ENCODE measurements at places on chromosomes 3 and 15.

DNA sequence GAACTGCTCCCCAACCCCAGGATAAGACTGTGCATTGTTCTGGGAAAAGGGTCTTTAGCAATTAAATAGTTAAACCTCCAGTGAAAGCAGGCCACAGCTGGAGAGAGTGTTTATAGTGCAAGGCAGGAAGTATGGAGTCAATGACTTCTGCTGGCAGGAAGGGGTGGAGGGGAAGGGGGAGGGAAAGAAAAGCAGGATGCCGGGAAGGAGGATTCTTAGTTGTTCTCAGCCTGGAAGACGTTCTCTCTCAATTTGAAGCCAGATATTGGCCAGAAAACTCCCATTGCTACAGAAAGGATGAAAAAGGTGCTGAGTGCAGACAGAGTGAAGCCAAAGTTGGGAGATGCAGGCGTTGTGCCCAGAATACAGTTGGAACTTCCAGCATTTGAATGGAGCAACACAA is 35.7 kb upstream of the ACTL6A start:
- no peak for DNase-seq

DNA sequence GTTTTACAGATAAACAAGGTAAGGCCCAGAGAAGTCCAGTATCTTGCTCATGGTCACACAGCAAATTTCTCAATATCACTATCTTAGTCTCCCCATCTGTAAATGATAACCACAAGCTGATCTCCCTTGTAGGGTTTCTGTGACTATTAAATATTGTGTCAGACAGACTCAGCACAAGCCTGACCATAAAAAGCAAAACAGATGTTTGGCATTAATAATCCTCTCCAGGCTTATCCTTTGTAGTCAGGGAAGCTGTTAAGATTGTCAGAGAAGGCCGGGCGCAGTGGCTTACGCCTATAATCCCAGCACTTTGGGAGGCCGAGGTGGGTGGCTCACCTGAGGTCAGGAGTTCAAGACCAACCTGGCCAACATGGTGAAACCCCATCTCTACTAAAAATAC is 173.2 kb upstream of the PRICKLE2 start:
- DNase-seq = no peak

DNA sequence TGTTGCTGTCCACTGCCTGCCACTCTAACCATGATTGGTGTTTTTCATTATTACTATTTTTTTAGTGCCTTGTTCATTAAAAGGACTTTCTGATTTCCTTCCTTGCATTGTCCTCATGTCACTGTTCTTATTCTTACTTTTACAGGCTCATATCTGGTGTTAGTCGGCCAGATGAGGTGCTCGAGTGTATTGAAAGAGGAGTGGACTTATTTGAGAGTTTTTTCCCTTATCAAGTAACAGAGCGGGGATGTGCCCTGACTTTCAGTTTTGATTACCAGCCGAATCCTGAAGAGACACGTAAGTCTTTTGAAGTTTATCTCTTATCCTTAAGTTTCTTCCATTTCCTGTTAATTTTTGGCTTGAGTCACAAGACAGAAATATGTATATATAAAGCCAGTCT is 23.2 kb downstream of the QTRT2 start:
- DNase-seq = no peak

- no peak for DNase-seq
Measured at GRCh38 chr3:168248383-168249204, 152.9 kb upstream of the GOLIM4 start.

DNA sequence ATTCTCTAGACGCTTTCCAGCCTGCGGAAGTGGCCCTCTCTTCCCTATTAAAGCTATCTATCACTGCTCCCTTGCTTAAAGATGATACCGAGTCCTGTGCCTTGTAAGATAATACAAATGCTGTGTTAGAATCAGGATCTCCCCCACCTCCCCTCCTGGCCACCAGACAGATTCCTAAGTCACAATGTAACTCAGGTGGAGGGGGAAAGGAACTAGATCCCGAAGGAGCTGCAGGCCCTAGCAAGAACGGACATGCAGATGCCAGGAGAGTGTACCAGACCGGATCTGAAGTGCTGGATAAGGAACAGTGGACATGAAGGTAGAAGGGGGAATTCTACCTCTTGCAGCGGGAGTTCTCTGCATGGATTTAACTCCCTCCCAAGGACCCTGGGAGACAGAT is 230.7 kb upstream of the LYSMD4 start:
- DNase-seq = no peak

GRCh38 chr3:23580096-23580713 is 225.6 kb upstream of the UBE2E1 start:
- no peak for DNase-seq

DNA sequence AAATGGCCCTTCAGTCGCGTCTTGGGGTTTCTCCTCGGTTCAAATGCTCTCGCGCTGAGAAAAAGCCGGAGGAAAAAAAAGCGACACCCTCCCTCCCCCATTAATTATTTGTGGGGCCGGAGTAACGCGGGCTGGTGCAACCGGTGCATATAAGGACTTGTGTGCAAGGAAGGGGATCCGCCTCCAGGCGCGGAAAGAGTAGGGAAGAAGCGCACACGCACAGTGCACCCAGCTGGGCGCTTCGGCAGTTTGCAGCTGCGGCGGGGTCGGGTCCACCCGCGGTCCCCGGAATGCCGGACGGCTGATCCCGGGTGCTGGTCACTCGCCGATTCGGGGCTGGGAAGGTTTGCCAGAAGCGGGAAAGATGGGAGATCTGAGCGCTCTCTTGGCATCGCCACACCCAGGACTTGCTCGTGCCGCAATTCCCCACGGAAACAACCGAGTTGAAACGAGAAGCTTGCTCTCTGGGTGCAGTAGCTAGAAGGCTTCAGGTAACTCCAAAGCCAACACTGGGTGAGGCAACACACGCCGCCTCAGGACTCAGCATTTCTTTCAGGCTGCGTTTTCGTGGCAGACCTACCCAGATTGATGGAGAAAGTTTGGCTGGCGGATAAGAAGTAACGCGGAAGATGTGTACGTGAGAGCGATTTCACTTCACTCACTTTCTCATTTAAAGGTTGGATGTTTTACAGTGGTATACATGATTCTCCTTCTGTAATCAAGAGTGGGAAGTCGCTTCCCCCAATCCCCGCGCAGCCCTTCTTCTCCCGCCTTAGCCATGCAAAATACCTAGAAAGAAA is 720 bp upstream of the TNIK start:
- DNase-seq = peak; percentile 55

DNA sequence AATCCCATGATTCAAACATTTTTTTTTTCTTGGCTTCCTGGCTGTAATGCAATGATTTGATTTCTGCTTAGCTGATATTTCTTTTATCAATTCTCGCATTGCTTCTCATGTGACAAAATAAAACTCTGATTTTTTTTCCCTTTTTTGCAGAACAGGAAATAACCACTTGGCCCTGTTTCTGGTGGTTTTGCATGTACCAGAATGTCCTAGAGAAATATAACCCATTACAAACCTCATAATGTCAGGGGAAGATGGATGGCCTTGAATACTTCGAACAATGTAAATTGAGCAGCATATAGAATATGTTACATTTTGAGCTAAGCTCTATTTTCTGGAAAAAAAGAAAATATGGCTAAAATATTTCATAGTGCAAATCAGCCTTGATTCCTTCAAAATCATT is 275.6 kb downstream of the RAP2B start:
- DNase-seq = no peak

GRCh38 chr15:68618908-68619698 is 40.3 kb downstream of the CORO2B start:
- DNase-seq = no peak

DNA sequence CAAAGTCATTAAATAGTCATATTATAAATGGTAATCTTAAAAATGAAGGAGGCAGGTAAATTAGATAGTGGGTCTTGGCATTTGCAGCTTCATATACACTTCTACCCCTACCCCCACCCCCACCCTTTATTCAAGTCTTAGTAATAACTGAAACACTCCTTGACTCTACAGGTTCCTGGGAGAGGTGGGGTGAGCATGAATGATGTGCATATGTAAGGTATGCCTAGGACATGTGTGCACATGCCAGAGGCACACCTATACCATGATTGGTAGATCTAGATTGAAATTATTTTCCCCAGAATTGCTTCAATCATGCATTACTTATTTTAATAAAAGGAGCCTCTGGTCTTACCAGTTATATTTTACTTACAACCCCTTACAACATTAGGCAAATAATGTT is 40.1 kb upstream of the PDCD6IP start:
- DNase-seq = no peak

- no peak for DNase-seq
Measured at GRCh38 chr3:139627759-139628158, 50.0 kb downstream of the NMNAT3 start.

DNA sequence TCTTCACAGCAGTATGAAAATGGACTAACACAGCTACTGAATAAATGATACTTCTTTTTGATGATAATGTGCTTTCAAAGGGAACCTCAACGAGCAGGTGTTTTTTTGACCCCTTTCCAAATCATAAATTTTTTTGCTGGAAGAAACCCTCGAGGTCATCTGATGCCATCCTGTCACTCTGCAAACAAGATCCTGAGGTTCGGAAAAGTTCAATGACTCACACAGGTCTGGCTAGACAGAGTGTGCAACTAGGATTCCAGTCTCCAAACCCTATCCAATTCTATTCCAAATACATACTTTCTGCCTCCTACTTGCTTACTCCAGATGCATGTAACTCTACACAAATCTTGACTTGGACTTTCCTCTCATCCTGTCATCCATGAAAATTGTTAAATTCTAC is 124.7 kb downstream of the NEDD4 start:
- DNase-seq = no peak

GRCh38 chr3:71905426-71905825 is 120.5 kb upstream of the PROK2 start:
- no peak for DNase-seq

DNA sequence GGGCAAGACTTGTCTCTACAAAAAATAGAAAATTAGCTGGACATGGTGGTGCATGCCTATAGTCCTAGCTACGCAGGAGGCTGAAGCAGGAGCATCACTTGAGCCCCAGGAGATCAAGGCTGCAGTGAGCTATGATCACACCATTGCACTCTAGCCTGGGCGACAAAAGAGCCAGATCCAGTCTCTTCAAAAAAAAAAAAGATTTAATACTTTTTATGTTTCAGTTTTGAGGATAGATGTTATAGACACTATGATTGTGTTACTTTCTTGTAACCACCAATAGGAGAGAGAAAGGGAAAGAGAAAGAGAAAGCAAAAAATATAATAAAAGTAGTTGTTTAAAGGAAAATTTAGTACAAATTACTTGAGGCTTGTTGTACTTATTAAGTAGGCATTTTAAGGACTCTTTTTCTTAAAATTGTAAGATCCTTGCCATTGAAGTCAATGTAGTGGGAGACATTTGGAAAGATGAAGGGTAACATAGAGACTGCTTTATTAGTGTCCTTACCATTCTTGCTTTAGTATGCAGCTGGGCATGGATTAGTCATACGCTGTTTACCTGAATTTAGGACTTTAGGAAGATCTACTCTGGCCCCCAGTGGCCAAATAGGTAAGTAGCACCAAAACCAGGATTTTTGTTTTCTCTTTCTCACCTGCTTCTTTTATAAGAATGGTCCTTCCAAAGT is 35.1 kb upstream of the ZDHHC23 start:
- peak; percentile 55 for DNase-seq

DNA sequence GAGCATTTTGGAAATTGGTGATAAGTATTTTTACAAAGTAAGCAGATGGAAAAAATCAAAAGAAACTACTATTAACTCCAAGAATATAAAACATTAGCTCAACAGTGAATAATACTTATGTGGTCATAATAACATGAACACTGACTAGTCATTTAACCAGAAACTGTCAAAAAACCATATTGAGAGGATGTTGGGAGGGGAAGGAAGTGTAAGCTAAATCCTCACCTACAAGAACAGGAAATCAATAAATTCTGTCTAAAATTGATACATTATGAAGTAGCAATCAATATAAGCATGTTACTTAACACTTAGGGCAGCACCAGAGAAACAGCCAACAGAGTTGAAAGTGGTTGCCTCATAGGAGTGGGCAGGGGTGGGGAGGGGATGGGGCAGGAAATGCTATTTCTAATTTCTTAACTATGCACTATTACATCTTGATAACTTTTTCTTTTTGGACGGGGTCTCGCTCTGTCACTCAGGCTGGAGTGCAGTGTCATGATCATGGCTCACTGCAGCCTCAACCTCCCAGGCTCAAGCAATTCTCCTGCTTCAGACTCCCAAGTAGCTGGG is 41.7 kb downstream of the CCR3 start:
- no peak for DNase-seq

GRCh38 chr3:30098243-30098642 is 508.2 kb upstream of the TGFBR2 start:
- no peak for DNase-seq

GRCh38 chr3:61841111-61841845 is 279.9 kb downstream of the PTPRG start:
- no peak for DNase-seq

DNA sequence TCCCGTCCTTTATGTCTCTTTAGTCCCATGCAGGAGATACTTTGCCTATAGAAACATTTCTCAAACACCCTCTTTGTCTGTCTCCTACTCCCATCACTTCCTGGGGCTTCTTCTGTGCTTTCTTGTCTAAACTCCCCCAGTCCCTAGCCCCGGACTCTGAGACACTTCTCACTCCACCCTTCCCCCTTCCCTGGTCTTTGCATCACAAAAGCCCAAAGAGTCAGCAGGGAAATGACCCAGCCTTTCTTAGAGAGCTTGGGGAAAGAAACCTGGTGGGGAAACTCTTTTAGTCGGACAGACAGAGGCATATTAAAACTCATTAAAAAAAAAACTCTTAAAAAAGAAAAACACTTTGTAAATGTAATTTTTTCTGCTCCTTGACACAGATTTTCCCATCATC is 211.2 kb downstream of the TJP1 start:
- no peak for DNase-seq

- DNase-seq = no peak
Measured at GRCh38 chr3:161369531-161369930, 1.8 kb downstream of the SPTSSB start.

DNA sequence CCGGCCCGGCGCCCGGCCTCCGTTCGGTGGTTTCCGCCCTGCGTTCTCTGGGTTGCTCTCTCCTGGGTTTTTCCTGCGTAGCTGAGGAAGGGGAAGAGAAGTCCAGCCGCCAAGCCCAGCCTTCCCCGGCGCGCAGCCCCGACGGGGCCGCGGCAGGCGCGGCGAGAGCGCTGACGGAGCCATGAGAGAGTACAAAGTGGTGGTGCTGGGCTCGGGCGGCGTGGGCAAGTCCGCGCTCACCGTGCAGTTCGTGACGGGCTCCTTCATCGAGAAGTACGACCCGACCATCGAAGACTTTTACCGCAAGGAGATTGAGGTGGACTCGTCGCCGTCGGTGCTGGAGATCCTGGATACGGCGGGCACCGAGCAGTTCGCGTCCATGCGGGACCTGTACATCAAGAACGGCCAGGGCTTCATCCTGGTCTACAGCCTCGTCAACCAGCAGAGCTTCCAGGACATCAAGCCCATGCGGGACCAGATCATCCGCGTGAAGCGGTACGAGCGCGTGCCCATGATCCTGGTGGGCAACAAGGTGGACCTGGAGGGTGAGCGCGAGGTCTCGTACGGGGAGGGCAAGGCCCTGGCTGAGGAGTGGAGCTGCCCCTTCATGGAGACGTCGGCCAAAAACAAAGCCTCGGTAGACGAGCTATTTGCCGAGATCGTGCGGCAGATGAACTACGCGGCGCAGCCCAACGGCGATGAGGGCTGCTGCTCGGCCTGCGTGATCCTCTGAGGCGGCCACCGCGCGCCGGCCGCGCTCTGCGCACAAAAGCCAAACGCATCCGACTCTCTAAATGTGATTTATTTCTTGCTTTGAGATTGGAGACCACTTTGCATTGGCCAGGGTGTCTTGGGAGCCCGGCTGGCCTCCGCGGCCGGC is 727 bp downstream of the RAP2B start:
- DNase-seq = peak; percentile 50

- no peak for DNase-seq
Measured at GRCh38 chr15:86163816-86164215, 84.1 kb downstream of the AGBL1 start.

- no peak for DNase-seq
Measured at GRCh38 chr15:41987246-41987924, 15.0 kb upstream of the EHD4 start.

Measured in activated naive CD4-positive, alpha-beta T cell treated with anti-CD3 and anti-CD28 coated beads for 36 hours (primary cell).